Fibroblast of skin of back (primary cell): ENCODE measurements at places on chromosomes 3 and 15.

DNA sequence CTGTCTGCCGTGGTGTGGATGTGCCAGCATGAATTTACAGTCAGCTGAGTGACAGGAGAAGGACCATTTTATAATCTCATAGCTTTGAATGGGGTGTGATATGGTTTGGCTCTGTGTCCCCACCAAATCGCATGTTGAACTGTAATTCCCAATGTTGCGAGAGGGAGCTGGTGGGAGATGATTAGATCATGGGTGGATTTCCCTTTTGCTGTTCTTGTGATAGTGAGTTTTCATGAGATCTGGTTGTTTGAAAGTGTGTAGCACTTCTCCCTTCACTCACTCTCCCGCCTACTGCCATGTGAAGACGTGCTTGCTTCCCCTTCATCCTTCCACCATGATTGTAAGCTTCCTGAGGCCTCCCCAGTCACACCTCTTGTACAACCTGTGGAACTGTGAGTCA lies 111.9 kb upstream of the CHD2 start:
- no peak for DNase-seq

GRCh38 chr15:37536967-37537605 lies 397.4 kb upstream of the TMCO5A start:
- DNase-seq = peak; percentile 79

DNA sequence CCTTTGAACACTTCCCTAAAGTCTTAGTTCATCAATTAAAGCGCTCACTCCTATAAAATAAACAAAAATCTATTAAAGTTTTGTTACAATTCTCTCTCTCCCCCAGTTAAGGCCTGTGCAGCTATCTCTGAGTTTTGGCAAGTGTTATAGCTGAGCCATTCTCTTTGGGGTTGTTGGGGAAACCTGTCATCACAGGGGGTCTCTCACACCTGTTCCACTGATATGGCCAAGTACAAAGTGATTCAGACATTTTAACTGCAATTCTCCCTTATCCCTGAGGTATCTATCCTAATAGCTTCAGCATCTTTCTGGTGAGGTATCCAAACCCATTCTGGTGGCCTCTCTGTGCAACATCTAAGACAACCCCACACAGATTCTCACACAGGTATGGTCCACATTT lies 116.4 kb downstream of the UNC13C start:
- no peak for DNase-seq

DNA sequence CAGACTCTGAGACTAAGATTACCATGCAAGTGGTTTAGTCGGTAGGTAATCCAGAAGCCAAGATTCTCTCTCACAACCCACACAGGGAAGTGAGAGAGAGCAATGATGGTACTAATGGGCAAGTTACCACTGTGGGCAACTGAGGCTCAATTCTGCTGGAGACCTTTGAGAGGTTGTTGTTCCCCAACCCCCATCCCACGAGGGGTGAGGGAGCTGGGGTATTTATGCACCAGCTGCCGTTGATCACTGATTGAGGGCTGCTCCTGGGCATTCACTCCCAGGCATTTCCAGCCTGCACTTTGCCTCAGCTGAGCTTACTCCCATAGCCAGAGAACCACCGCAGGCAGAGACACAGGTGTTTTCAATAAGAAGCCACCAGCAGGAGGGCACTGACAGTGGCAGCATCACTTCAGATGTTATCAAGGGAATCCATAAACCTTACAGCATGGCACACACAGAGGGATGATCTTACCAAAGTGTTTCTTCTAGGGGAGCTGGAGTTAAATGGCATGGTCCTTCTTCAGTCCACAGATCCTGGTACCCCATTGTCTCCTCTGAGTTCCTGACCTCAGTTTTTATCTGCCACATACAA lies 15.0 kb upstream of the CCDC174 start:
- DNase-seq = no peak

DNA sequence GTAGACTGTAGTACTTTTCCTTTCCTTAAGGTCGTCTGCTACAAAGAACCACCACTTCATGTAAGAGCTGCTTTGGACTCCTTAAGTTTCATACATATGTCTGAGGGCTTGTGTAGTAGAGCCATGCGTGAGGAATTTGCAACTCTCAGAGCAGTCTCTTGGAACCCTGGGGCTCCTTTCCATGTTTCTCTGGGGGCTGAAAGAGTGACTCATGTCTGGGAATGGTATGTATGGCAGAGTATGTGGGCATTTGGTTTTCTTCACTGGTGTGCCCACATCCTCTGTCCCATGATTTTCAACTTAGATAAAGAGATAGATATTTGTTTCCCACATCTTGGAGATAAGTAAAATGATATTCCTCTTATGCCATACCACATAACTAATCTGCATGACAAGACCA lies 20.6 kb upstream of the RBM5 start:
- DNase-seq = peak; percentile 85

- peak; percentile 70 for DNase-seq
These were observed 71.9 kb upstream of the SPATA12 start for GRCh38 chr3:56988458-56989168.

GRCh38 chr15:78943692-78944091 lies 1.2 kb downstream of the CTSH start:
- no peak for DNase-seq

DNA sequence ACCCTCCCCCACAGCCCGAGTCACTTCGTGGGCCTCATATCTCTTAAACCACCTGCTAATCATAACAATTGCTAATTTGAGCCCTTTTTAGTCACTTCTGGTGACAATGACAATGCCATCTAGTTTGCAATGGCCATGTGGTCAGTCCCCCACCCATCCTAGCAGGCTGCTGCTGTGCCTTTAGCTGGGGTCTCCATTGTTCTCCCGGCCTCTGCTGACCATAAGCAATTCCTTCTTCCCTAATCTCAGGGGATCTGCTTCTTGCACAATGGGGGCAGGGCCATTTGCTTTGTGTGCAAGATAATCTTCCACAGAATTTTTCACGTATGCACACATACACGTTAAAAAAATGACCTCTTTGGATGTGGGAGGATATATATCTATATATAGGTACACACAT lies 406.1 kb upstream of the ONECUT1 start:
- no peak for DNase-seq

DNA sequence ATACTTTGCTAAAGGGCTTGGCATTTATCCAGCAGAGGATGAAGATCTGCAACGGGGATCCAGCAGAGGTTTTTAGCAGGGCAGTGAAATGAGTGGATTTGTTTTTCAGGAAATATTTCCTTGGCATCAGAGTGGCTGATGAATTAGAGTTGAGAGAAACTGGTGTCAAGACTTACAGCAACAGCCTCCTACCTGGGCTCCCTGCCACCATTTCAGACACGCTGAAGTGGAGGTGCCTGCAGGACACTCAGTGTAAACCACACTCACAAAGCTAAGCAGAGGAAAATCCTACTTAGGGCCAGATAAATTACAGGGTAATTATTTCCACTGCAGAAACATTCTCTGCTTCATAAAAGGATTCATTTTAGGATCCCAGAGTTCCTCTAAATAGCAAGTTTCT lies 519.7 kb downstream of the FGF12 start:
- DNase-seq = no peak

GRCh38 chr15:37548116-37548515 lies 386.3 kb upstream of the TMCO5A start:
- no peak for DNase-seq

GRCh38 chr15:62569460-62570404 lies 404.6 kb upstream of the C2CD4B start:
- DNase-seq = peak; percentile 71

DNA sequence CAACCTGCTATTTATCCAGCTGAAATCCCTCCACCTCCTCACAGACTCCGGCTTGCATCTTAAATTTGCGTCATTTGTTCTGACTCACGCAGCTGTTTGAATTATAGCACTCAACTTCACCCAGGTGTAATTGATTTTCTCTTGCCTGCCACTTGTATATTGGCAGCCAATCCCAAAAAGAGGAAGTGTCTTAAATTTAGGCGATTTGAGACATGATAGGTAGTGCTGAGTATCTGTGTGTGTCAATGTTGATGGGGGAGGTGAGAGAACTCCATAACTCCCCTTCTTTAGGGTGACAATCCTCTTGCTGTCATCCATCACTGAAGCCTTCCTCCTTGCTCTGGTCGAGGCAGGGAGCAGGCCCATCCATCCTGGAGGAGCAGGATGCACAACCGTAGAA lies 77.2 kb upstream of the TPRG1 start:
- DNase-seq = no peak

DNA sequence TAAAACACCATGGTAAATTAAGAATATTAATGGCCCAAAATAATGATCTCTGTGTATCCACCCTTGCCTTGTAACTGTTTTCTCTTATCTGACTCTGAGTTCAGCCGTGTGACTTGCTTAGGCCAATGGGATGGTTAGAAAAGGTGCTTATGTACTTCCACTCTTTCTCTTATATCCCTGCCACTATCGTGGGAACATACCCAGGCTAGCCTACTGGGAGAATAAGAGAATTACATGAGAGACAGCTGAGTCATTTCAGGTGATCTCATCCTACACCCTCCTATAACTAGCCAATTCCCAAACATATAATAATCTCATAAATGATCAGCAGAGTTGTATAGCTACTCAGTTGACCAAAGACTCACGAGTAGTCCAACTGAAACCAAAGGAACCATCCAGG lies 98.3 kb upstream of the ABI3BP start:
- peak; percentile 30 for DNase-seq

DNA sequence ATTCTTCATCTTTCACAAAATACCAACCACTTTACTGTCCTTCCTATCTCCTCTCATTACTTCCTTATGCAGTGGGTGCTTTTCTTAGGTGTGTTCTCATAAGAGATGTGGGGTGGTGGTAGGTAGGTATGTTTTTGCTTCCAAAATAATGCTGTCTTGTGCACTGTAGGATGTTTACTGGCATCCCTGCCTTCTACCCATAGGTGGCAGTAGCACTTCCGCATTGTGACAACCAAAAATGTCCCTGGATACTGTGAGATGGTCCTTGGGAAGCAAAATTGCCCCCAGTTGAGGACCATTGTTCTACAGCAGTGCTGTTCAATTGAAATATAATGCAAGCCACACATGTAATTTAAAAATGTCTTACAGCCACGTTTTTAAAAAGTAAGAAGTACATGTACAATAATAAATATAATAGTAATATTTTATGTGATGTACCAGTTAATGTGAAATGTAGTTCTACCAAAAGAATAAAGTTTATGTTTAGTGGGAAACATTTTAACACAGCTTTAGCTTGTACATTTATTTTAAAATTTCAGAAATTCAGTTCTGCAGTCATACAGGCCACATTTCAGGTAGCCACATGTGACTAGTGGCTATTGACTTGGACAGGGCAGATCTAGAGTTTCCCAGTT lies 75.2 kb downstream of the NEO1 start:
- DNase-seq = peak; percentile 30

GRCh38 chr3:137385922-137386321 lies 378.2 kb upstream of the SOX14 start:
- no peak for DNase-seq

GRCh38 chr15:65550681-65551098 lies 20.4 kb downstream of the HACD3 start:
- peak; percentile 23 for DNase-seq

DNA sequence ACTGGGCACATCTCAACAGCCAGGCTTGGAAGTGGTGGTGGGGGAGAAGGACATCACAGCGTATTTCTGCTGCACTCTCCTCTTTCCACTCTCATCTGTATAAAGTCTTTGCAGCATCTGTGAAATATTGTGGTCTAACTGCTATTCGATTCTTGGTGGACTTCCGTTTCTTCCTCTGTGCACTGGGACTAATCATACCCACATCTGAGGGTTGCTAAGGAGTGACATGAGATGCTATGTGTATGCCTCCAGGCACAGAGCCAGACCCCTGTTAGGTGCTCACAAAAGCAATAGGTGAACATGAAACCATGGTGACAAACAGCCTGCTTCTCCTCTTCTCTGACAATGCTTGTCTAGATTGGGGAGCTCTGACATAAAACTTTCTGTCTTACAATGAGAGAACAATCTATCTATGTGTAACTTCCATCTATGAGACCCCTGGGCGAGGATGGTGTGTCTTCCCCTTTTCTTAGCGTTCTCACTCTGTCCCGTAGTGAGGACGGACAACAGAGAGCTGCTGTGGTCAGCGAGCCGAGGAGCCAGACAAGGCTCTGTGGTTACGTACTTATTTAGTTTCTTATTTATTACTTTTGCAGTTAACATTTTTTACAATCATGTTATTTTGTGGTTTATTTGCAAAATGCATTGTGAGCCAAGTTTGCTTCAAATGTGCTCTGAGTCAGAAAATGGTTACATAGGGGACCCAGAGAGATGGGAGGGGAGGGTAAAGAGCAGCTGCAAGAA lies 196.7 kb upstream of the TPRG1 start:
- peak; percentile 18 for DNase-seq

- DNase-seq = no peak
These were observed 40.8 kb downstream of the TM4SF18 start for GRCh38 chr3:149292666-149293065.

DNA sequence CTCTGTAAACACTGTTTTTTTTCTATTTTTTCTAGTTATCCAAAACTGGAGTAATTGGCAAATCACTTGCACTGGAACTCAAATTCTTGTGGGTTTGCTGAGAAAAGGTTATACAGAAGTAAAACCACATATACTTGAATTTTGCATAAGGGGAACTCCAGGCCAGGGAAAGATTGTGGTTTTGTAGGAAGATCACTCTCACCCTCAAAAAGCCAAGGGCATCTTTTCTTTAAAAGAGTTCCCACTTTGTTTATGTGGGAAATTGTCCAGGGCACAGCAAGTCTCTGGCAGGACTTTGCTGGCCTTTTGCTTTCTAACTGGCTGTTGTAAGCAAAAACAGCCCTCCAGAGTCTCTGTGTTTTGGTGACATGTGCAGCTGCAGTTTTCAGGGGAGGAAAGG lies 340.3 kb upstream of the RBMS3 start:
- DNase-seq = peak; percentile 79

DNA sequence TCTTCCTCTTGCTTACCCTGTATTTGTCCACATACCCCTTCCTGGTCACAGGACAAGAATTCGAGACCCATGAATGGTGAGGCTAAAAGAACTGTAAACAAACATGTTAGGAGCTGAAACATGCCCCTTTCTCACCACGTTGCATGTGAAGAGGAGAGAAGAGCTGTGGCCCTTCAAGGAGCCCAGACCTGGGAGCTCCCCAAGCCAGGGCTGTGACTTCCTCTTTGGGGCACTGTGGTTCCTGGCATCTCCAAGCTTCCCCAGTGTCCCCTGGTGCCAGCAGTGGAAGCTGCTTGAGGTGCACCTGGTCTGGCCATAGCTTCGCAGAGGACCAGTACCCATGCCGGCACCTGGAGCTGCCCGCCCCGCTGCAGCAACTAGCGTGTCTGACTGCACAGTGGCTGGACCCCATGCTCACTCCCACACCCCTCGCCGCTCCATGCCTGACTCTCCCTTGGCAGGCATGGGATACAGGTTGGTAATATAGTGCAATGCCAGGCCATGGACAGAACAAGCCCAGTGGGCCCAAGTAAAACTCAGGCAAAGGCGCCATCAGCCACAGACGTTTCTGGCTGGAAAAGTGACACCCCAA lies 9.9 kb downstream of the SPCS1 start:
- no peak for DNase-seq

GRCh38 chr15:82737975-82738374 lies 28.3 kb upstream of the AP3B2 start:
- DNase-seq = peak; percentile 4

GRCh38 chr15:83219026-83219425 lies 11.4 kb upstream of the HDGFL3 start:
- no peak for DNase-seq
